ENCODE measurements at places on chromosomes 1 and 21.

DNA sequence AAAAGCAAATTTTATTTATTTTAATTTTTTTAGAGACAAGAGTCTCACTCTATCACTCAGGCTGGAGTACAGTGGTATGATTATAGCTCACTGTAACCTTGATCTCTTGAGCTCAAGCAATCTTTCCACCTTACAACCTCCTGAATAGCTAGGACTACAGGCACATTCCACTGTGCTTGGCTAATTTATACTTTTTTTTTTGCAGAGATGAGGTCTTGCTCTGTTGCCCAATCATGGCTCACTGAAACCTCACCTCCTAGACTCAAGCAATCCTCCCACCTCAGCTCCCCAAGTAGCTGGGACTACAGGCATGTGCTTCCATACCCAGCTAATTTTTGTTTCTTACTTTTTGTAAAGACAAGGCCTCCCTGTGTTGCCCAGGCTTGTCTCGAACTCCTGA, 49.5 kb downstream of the DR1 start:
- DNase-seq, result no peak

DNA sequence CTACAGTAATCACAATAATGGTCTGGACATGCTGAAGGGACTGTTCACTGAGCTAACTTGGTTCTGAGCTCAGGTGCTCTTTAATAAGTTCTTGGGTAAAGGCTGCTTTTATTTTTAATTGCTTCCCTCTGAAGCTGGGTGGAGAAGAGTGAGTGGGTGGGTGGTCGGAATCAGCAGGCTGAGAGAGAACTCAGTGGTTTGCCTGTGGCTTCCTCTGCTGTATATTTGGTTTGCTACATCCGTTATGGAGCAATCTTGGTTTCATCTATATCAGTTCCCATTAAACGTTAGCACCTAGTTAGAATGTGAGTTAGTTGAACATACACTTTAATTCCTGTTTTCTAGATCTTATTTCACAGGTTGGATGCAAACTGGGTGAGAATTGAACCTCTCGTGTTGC, 23.3 kb downstream of the CNIH4 start:
- DNase-seq, result no peak

DNA sequence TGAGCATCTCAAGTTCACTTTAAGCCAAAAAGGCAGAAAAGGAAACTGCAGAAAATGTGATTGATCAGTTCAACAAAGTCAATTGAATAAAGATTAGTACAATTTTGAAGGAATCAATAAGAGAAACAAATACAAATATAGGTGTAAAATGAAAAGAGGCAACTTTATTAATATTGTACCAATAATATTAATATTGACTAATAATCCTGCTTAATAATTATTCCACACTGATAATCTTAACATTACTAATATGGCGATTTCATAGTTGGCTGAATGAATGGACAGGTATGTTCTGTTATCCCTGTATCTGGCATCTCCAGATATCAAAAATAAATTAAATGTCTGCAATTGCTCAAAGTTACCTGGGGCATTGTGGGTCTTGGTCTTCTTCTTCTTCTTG, 61.8 kb downstream of the PRKAB2 start:
- DNase-seq, result no peak

GRCh38 chr1:24425441-24425840, 9.8 kb downstream of the NIPAL3 start:
- DNase-seq, result no peak

GRCh38 chr1:95730986-95731385, 497.0 kb downstream of the RWDD3 start:
- no peak for DNase-seq
